Activated CD4-positive, CD25-positive, alpha-beta regulatory T cell treated with anti-CD3 and anti-CD28 coated beads, Interleukin-2, amount 50 U/mL, for 24 hours (primary cell): ENCODE measurements at places on chromosomes 12 and 14.

GRCh38 chr14:103703433-103704385 is 11.5 kb downstream of the XRCC3 start:
- no peak for ATAC-seq

DNA sequence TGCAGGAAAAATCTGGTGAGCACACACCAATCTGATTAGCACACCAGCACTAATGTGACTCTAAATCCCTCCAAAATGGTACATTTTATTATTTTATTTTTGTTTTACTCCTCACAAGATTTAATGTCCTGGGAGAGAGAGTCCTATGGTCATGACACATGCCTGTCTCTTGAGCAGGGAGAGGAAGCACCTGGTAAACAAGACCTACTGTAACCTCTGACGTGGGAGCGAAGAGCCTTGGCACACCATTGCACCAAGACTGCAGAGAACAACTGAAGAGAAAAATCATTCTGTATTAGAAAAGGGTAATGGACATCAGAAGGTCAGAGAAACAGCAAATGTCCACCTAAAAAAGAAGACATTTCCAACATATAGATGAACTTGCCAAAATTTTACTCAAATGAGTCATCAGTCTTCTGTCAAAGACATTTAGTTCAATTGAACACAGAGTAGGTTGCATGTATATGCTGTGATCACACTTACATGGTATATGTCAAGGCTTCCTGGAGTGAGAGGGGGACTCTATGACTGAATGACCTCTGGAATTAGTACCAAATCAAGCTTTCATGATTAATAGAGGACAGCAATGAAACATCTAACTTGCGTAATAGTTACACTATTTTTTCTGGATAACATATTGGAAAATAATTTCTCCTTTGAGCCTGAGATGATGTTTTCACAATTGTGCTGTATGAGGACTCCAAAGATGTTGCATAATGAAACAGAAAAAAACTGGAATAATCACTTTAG is 186.9 kb upstream of the FLRT2 start:
- no peak for ATAC-seq

DNA sequence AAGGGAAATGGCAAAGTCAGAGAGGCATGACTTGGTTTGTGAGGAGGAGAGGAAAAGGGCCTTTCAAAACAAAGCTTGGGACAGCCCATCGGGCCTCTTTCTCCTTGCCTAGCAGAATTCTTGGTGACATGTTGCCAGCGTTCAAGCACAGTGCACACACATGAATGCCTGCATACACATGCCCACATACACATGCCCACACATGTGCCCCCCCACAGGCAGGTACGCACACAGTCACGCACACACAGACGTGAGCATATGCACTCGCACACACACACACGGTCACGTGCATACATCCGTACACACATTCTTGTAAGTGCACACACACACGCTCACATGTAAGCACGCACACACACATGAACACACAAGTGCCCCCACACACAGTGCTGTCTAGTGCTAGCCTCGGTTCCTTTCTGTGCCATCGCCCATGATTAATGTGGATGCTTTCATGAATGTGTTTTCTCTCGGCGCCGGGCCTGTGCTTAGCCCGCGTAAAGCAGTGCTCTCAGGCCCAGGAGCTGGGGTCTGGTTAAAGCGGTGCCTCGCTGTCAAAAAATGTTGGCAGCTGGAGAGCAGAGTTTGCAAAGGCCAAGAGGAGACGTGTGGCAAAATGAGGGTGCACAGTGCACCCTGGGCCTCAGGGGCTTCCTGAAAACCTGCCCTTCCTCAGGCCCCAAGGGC is 328.8 kb upstream of the DIO3 start:
- ATAC-seq = no peak

- no peak for ATAC-seq
These were observed 59.3 kb upstream of the FAM222A start for GRCh38 chr12:109654357-109654756.

GRCh38 chr12:117522559-117522958 is 161.1 kb upstream of the NOS1 start:
- ATAC-seq = no peak

GRCh38 chr14:90573385-90574105 is 176.7 kb downstream of the CALM1 start:
- no peak for ATAC-seq

DNA sequence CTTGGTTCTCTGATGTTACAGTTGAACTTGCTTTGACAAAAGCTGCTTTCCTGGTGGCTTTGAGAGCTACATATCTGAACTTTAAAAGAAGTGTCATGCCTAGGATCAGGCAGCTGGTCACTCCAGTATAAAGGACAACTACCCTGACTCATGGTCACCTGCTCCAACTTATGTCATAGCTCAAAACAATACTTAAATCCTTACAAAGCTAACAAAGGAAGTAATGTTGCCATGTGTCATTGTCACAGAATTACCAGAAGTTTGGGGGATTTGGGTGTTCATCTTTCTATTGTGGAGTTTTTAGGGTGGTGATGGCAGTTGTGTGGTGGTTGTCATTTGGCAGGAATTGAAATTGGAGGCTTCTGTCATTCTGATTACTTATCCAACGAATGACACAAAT is 1.8 kb upstream of the TCP11L2 start:
- ATAC-seq = no peak

- ATAC-seq = no peak
These were observed 88.7 kb upstream of the KCNA1 start for GRCh38 chr12:4820971-4821370.
